ENCODE measurements at places on chromosomes 4 and X.

- no peak for DNase-seq
These were observed 445.7 kb downstream of the GASK1B start for GRCh38 chr4:157727163-157727562.

- no peak for DNase-seq
These were observed 407.1 kb downstream of the IL15 start for GRCh38 chr4:142043509-142043908.

GRCh38 chr4:48033825-48034413 is 17.3 kb downstream of the NIPAL1 start:
- peak; percentile 55 for DNase-seq

- DNase-seq: no peak
These were observed 185.5 kb upstream of the PITX2 start for GRCh38 chr4:110808351-110808878.

DNA sequence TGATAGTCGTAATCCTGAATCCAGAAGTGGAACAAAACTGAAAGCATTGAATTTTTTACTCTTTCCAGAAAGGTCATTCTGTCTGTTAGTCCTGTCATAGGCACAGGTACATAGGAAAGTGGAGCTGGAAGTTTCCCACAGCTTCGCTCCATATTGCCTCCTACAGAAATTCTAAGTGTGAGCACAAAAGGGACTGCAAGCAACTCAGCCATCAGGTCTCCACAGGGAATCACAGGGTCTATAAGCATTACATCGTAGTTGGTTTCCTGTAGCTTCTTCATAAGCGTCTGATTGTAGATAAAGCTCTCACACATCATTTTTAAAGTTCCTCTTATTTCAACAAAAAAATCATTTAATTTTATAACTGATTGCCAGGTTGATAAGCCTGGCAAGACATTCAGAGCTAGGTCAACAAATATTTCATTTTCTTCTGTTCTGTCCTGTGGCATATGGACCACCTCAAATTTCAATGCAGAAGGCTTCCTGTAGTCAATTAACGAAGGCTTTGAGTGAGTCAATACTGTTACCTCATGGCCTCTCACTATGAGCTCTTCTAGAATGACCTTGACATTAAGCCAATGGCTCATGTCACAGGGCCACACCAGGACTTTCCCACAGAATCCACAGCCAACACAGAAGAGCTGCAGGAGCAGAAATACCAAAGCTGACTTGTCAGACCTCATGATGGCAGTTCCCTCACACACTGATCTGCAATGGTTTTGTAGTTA is at the start of gene UGT2A3:
Gene UGT2A3, minus strand, starts transcription at position 727 of the 728 bp plus-strand sequence. Its CDS starts 44 bp downstream, at position 683.
- DNase-seq: no peak

DNA sequence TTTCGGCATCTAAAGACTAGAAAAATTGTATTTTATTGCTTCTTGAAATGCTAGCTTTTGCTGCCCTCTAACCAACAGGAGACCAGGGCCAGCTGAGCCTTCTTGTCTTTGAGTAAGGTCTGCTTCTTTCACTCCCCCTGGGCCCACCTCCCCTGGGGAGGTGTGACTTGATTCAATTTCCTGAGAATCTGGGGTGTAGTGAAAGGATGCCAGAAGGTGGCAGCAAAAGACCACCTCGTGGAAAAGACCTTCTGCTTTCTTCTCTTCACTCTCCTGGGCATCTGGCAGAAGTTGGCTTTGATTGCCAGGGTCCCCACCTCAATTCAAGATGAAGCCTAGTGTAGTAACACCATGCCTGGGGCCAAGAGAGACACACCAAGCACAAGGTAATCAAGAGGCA is 96.5 kb upstream of the MAOA start:
- peak; percentile 31 for DNase-seq

DNA sequence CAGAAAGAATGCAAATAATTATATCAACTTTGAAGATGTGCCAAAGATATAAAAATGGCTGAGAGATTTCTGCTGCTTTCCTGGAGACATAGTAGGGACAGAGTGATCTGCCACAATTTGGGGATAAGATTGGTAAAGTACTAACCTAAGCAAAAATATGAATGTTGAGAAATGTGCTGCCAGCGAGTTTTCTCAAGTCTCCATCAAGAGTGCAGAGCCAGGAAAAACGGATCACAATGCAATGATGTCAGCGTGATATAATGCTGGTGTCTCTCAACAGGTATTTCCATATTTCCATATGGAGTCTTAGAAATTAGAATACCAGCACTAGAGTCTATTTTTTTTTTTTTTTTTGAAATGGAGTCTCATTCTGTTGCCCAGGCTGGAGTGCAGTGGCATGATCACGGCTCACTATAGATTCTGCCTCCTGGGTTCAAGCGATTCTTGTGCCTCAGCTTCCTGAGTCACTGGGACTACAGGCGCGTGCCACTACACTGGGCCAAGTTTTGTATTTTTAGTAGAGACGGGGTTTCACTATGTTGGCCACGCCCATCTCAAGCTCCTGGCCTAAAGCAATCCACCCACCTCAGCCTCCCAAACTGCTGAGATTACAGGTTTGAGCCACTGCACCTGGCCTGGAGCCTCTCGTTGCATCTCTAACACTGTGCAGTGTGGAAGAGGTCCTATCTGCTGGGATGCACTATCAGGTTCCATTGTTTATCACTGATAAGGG is 893.5 kb downstream of the TRIML1 start:
- no peak for DNase-seq

- no peak for DNase-seq
These were observed 101.7 kb upstream of the FRG1 start for GRCh38 chr4:189838821-189839497.

GRCh38 chr4:148692242-148692641 is 250.0 kb upstream of the NR3C2 start:
- DNase-seq: no peak

DNA sequence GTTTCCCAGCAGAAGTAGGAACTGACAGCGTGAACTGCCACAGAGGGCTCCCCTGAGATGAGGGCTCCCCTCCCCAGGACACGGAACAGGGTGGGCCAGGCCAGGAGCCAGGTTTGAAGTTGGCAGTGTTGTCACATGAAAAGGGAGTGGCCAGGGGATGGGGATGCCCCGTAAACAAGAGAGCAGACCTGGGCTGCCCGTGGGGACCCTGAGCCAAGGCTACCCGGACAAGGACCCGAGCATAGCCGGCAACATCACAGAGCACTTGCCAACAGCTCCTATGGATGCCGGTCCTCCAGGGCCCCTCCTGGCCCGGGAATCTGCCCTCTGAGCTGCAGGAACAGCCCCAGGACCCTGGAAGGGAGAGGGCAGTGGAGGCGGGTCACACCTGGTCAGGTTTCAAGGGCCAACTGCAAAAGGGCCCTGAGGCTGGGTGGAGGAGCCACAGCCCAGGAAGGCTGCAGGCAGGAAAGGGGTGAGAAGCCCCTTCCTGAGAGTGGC is 102.1 kb downstream of the CPZ start:
- no peak for DNase-seq

DNA sequence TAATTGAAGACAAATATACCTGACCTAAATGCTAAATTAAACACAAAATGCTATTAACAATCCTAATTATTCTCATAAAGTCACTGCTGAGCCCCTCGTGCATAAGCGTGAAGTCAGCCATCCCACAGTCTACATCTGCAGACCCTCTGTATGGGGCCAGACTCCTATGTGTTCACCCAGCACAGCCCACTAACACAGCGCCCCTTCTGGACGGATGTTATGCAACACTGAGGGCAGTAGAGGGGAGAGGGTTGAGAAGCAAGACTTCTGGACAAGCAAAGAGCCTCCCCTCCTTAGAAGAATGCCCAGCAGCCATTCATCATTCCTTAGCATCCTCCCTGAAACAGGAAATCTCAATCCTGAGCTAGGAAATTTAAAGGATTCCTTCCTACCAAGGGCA is 7.9 kb downstream of the TRPC3 start:
- no peak for DNase-seq
